ENCODE measurements at places on chromosomes 7 and 10. TPM values are rescaled to one million over a fixed set of nuclear protein-coding genes. Genes with fewer than 3 reads are reported as not detected.

PPP1R17 gene
- not detected for total RNA-seq

- DNase-seq = no peak
These were observed 369.6 kb downstream of the FRMD4A start for GRCh38 chr10:13961097-13961496.

DNA sequence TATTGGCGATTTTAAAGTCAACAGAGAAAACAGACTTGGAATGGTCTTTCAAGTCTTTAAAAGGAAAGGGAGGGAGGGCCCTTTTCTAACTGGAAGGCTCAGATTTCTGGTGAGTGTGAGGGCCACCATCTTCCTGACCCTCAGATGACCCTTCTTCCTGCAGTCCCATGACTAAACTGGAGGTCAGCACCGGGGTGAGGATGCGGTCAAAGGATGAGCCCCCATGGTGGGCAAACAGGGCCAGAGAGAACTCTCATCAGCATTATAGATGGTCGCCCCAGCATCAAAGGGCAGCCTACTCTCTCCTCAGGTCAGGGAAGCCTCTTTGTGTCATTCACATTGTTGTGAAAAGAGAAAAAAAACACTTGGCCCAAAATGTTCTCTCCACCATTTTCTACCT is 219.2 kb downstream of the LRMDA start:
- no peak for DNase-seq

GRCh38 chr10:14089556-14090292 is 241.0 kb downstream of the FRMD4A start:
- DNase-seq = no peak

PDE1C gene
- not detected for total RNA-seq

CTAGE6 gene
- 0.34 TPM for total RNA-seq

TMEM176B gene
- total RNA-seq = not detected

ZNF365 gene
- total RNA-seq = 2.0 TPM

- no peak for DNase-seq
These were observed 2.4 kb downstream of the GBF1 start for GRCh38 chr10:102247734-102248133.

DNA sequence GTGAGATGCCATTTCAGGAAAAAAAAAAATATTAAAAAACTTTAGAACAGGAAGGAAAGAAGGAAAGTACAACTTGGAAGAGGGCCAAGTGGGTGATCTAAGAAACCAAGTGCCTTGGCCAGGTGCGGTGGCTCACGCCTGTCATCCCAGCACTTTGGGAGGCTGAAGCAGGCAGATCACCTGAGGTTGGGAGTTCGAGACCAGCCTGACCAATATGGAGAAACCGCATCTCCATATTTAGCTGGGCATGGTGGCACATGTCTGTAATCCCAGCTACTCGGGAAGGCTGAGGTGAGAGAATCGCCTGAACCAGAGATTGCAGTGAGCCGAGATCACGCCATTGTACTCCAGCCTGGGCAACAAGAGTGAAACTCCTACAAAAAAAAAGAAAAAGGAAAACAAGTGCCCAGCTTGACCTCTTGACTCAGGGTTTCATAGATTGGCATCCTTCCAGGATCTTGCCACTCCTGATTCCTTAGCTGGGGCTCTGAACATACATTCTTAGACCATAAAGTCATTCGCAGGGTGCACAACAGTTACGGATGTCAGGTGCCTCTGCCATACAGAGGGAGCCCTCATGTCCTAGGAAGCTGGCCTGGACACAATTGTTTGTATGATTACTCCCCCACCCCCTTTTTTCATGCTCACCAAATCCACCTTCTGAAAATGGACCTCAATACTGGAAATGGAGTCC is 2.1 kb upstream of the GUSB start:
- no peak for DNase-seq

HECTD2 gene
- 1.0 TPM for total RNA-seq

- no peak for DNase-seq
These were observed 24.7 kb downstream of the STAM start for GRCh38 chr10:17668435-17669184.

DNA sequence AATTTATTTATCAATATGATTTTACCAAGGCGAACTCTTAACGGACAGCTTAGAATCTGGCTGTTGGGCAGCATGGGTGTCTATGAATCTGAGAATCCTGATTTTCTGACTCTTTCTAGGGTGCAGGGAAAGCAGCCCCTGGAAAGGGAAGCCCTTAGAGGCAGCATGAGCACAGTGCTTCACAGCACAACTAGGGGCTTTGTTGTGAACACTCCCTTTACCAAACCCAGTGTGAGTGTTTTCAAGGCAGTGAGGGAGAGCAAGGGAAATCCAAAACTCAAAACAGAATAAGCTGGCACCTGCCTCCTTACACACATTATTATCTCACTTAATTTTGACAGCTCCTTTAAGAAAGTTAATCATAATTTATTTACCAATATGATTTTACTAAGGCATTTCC is 116.3 kb upstream of the CSTF2T start:
- DNase-seq = no peak

- DNase-seq = no peak
These were observed 108.2 kb downstream of the INPP5A start for GRCh38 chr10:132645630-132646442.

CTAGE15 gene
- 0.25 TPM for total RNA-seq

RBM28 gene
- total RNA-seq = 10.1 TPM

CLCN1 gene
- total RNA-seq = not detected

Data from CD4-positive, alpha-beta T cell (primary cell).